ENCODE measurements at places on chromosomes 7 and 10.

- no peak for DNase-seq
These were observed 57.4 kb downstream of the CAV1 start for GRCh38 chr7:116582164-116582732.

DNA sequence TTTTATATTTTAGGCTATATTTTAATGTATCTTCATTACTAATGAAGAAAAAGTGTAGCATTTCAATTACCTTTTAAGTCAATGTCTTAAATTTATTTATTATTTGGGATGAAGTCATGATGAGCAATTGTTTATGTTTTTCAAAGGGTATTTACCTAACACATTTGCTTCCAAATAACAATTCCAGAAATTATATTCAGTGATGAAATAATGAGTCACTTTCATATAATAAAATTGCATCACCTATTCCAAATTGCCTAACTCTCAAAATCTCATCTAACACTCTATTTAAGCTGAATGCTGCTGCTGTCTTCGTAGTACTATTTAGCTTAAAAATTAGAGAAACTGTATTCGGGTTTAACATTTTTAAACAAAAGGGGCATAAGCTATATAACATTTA, 97.7 kb downstream of the PRKG1 start:
- DNase-seq, result no peak

- DNase-seq, result no peak
These were observed 92.4 kb downstream of the CTTNBP2 start for GRCh38 chr7:117780832-117781231.

GRCh38 chr7:83937930-83938329, 256.7 kb downstream of the SEMA3A start:
- no peak for DNase-seq

DNA sequence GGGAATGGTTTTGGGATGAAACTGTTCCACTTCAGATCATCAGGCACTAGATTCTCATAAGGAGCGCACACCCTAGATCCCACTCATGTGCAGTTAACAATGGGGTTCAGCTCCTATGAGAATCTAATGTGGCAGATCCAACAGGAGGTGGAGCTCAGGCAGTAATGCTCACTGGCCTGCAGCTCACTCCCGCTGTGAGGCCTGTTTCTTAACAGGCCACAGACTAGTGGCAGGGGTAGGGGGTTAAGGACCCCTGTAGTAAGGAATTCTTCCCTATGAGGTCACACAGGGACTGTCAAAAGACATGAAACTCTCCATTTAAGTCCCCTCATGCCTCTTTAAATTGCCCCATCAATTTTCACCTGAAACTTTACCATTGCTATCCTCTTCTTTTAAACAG, 8.0 kb downstream of the HGF start:
- DNase-seq, result no peak

DNA sequence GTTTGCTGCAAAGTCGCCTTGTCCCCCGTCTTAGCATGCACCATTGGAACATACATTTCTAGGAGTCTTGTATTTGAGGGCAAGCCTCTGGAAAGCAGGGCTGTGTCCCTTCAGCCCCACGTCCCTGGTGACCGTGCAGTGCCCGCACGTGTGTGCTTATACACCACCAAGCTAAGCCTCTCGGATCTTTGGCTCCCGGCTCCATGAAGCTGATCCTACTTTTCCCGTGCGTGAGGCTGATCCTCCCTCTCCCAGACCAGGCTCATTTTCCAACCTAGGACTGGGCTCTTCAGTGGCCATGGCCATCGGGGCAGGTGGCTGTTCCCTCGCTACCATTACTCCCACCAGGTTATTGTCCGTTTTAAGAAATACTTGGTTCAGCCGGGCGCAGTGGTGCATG, 14.3 kb downstream of the MDH2 start:
- DNase-seq, result no peak

- no peak for DNase-seq
These were observed 1.8 kb downstream of the CCDC186 start for GRCh38 chr10:114172216-114172615.

DNA sequence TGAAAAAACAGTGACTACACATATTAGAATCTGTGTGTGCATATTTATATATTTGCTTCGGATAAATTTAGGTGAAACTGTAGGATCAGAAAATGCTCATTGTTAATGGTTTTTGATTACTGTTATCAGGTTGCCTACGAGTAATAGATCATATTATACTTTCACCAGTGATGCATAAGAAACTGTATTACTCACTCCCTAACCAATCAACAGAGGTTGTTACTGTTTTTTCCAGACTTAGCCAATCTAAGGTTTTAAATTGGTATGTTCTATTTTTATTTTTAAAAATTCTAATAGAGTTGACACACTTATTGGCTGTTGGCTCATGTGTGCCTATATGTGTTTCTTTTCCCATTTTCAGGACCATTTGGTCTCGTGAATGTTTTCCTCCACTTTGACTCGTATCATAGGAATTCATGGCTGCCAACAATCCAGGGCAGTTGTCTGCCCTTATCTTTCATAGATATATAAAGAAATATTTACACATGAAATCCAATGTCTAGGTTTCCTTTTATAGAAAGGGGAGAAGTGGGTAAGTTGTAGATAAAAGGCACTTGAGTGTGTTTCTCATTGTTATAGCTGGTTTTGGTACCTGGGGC, 59.2 kb downstream of the ANLN start:
- no peak for DNase-seq

GRCh38 chr10:114957673-114958072, 19.7 kb downstream of the TRUB1 start:
- no peak for DNase-seq

DNA sequence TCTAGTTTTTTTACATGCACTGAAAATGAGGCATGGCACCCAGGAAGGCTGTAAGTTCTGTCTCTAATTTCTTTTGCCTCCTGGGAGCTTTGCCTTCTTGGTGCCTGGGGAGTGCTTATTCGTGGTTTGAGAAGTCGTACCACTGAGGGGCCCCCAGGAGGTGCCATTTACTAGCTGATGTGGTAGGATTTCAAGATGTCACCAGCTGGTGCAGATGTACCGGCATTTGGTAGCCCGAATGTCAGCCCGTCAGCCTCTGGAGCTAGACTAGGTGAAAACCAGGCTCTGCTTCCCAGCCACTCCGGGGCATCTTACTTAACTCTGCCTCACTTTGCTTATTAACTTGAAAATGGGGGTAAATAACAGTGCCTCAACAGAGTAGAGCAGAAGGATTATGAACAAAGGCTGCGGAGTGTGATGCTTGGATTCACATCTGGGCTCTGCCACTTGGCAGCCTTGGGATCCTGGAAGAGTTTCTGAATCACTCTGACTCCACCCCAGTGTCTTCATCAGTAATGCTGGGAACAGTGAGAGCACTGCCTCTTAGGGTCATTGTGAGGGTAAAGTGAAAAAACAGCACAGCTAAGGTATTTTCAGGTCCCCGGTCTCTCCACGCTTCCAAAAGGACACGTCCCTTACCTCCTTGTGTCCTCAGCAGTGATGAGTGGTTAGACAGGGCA, 31.4 kb upstream of the BTBD16 start:
- DNase-seq, result no peak

GRCh38 chr7:82805527-82805960, 357.1 kb downstream of the PCLO start:
- DNase-seq, result no peak

DNA sequence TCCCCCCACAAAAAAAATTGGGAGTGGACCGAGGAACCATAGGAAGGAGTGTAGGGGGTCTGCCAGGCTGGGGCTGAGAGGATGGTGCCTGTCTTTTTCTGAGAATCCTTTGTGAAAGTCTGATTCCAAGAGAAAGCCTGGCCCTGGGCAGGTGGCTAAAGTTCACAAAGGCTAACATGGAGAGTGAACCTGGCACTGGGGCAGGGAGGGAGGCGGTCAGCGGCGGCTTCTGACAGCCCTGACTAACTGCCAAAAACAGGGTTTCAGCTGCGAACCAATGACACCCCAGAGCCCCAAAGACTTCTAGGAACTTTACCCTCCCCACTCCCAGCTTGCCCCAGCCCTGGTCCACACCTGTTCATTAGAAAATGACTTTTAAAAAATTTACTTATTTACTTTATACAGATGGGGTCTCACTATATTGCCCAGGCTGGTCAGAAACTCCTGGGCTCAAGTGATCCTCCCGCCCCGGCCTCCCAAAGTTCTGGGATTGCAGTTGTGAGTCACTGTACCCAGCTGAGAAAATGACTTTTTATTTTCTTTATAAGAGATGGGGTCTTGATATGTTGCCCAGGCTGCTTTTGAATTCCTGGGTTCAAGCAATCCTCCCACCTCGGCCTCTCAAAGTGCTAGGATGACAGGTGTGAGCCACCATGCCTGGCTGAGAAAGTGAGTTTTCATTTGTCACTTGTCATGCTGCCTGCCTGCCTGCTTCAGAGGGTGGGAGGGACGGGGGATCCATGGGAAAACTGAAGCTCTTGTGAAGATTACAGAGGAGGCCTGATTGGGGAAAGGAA, 61.0 kb upstream of the DUSP5 start:
- no peak for DNase-seq

- DNase-seq, result no peak
These were observed 156.2 kb downstream of the PLPP4 start for GRCh38 chr10:120613180-120613579.

- no peak for DNase-seq
These were observed at the start of gene LRMDA for GRCh38 chr10:75431180-75432111. TSS of gene LRMDA (plus strand) at chr10:75431624.

DNA sequence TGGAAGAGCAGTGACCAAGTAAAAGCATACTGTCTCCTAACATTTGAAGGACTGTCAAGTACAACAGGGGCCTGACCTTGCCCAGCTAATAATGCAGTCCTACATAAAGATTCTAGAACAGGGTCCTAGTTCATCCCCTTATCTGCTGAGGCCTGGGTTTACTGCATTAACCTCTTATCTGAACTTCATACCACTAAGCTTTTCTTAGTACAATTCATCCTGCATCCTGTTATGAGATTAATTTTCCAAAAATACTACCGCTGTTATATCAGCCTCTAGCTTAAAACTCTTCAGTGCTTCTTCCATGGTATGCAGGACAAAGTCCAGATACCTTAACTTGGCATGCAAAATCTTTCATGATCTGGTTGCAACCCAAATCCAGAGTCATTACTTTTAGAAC, 72.5 kb downstream of the CHRM2 start:
- DNase-seq, result no peak

- DNase-seq, result no peak
These were observed 5.1 kb downstream of the UNC5B start for GRCh38 chr10:71217266-71218045.

DNA sequence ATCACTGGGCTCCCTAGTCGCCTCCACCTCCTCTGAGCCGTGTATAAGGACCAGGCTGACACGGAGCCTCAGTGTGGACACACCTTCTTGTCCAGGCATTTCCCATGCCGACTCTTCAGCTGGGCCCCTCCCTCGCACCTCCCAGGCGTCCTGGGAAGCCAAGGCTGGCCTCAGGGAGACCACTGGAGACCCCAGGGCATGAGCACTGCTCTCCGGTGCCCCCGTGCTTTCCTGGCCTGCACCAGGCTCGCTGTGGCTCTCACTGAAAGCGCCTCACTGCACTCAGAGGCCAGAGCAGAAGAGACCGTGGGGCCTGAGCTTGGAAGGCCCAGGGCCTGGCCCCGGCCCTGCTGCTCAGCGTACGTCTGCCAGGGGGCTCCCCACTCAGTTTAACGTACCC, 31.4 kb downstream of the LRRC27 start:
- DNase-seq, result no peak

GRCh38 chr10:11516431-11516746, 95.1 kb downstream of the USP6NL start:
- no peak for DNase-seq

DNA sequence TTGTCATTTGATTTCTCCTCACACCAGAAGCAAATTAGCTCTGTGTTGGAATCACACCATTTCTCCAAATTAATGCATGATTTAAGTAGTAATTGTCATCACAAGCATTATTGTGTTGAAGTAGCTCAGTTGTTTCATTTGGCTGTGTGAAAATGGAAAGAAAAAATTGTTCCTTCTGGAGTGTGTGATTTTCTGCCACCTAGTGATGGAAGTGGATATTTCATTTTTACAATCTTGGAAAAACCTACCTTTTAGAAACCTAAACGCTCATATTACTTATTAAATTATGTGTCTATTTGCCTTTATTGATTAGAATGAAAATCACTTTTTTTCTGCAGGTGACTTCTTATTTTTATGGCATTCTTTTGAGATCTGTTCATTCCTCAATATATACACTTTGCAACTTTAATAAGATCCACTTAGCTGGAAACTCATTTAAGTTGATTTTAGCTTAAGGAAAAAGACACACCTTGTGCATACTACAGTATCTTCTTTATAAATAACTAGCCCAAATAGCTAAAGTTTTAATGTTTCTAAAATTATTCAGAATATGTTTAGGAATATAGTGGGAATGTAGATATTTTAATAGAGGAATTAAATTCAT, 50.0 kb downstream of the SRI start:
- DNase-seq, result no peak

GRCh38 chr7:44121761-44122420, 1.5 kb downstream of the POLD2 start:
- DNase-seq, result no peak

DNA sequence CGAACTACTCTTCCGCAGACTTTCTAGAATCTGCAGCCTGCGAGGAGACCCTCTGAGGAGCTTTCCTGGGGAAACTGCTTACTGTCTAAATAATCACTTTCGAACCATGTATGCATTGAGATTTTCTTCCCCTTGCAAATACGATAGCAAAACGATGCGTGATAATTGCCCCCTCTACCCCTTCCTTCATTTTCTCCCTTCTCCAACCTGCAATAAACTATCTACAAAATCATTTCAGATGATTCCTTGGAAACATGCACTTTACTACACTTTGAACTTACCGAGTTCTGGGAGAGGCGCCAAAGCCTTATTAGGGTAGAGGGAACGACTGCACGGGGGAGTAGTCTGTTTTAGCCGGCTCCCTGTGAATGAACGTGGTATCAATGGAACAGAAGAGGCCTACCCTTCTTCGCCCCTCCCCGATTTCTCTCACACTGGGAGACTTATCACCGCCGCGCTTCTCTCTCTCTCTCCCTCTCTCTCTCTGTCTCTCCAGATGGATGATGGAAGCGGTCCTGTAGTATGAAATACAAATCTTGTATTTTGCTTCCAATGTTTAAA, at the start of gene FGFBP3:
FGFBP3 (minus strand) TSS at position 370 of the 561 bp plus-strand sequence. CDS start 517 bp downstream, outside the sequence.
- DNase-seq, result peak; percentile 15

GRCh38 chr10:122703483-122704448, 4.1 kb upstream of the C10orf120 start:
- DNase-seq, result peak; percentile 32

- no peak for DNase-seq
These were observed 238.0 kb downstream of the COBL start for GRCh38 chr7:51078653-51079052.

- DNase-seq, result no peak
These were observed 97.6 kb upstream of the NFE2L3 start for GRCh38 chr7:26054386-26054785.

GRCh38 chr10:117364110-117364960, 10.9 kb downstream of the PDZD8 start:
- DNase-seq, result no peak
